ENCODE measurements at places on chromosomes 4 and X. TPM values are rescaled to one million over a fixed set of nuclear protein-coding genes. Genes with fewer than 3 reads are reported as not detected.

Gene GC
- 0.21 TPM for total RNA-seq

Gene FRMD7
- total RNA-seq: not detected

Gene SHISA3
- total RNA-seq: 13.3 TPM

DNA sequence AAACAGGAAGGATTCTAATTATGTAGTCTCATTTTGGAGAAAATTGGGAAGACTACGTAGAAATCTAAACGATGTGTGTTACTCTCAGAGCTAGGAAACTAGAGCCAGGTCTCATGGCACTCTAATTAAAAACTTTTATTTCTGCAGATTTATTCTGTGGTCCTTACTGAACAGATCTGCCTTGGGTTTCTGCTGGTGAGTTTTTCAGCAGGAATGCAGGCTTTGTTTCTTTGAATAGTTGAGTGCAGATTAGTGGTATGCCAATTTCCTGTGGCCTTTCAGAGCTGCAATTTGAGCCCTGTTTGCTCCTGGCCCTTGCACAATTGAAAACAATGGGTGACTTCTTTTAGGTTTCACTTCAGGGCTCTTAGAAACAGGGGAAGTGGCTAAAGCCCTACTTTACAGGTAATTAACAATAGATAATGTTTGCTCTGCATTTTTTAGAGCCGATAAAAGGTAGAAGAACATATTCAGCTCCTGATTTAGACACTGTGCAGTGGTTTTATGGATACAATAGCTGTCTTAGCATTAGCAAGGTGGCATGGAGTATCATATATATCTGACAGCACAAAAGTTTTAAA lies 21.8 kb downstream of the SPRY1 start:
- DNase-seq: peak; percentile 95

DNA sequence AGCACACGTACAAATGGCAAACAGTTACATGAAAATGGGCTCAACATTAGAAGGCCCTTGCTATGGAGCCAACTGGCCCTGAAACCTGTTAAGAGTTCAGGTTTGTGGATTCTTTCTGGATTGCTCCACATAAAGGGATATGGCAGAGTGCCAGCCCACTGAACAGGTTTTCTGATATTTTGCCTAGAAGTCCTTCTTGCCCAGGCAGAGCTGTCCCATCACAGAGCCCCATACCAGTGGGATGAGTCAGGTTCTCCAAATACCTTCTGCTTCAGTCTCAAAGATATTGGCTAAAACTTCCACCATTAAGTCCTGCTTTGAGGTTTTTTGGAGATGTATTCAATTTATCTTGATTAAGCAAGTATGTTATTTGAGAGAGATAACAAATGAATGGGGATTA lies 146.8 kb upstream of the IL1RAPL2 start:
- DNase-seq: no peak

Measured in cardiac muscle cell (in vitro differentiated cells and primary cell).